ENCODE measurements at places on chromosomes 2 and 18.
A peak's percentile ranks its signal among the peaks of the same experiment; 100 is the strongest.

GRCh38 chr18:79572093-79572780 lies 107.4 kb upstream of the CTDP1 start:
- no peak for DNase-seq

DNA sequence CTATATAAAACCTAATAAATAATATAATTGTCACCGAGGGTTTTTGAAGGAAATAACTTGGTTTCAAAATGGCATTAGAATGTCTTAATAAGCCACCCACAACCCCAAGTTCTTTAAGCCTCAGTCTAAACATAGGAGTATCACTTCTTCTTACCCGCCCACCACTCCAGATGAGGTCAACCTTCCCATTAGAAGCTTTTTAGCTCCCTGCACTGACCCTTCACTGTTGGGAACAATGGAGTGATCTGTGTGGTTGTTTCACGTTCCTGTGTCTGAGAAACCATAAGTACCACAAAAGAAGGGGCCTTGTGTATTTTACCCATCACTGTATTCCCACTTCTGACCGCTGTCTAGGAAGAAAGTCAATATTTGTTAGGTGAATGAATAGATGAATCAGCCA lies 326.3 kb upstream of the ZNF521 start:
- DNase-seq, result peak; percentile 10

DNA sequence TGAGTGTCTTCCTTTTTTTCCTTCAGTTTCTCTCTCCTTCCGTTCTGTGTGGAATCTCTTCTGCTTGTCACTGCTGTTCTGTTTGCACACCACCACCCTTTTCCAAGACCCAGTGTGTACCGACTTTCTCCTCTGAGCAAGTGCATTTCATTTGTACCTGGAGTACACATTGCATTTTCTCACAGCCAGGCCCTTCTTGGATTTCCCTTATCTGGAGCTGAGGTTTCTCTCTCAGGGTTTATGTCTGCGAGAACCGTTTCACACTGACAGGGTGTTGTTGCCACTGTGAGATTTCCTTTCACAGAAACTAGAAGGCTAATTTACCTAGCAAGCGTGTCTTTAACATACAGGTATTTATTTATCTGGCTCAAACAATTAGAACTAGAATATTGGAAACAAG lies 26.2 kb downstream of the NCOA1 start:
- DNase-seq, result no peak

DNA sequence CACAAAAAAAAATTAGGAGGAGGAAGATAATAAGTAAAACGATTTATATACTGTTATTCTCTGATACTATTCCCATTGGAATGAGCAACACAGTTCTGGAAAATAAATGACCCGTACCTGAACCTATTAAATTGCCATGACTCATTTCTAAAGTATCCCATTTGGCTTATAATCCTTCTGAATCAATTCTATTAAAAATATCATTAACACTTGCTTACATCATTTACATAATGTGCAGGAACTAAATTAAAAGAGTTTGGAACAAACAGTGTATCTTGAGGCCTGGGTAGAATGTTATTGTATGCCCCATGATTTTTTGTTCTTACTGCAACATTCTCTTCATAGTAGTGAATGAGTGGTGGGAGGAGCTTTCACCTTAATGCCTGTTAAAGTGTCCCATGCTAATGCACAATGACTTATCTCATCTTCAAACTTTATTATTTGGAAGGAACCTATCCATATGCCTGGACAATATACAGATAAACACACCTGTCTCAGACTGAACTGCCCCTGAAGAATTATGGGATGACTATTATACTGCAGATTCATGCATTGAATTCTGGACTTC lies 549.9 kb upstream of the ACVR2A start:
- DNase-seq, result no peak

GRCh38 chr2:216560838-216561270 lies 62.2 kb downstream of the RPL37A start:
- DNase-seq, result no peak

DNA sequence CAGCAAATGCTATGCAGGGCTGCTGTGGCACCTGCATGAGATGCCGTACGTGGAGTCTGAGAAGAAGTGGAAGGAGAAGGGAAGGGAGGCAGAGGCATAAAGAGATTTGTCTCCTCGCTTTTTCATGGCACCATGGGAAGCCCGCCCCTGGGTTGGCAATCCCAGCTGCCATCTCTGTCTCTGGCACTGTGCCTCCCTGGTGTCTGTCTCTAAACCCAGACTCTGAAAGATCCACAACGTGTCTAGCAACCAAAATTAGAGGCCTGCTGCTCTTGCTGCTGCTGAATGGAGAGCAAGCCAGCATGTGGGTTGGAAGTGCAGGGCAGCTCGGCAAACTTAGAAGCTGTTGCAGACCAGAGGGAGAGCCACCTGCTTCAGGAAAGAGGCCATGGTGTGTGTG lies 53.1 kb downstream of the INO80C start:
- no peak for DNase-seq

- DNase-seq, result no peak
These were observed 124.1 kb downstream of the MMADHC start for GRCh38 chr2:149463328-149464002.

- no peak for DNase-seq
These were observed 761.8 kb downstream of the LRRTM4 start for GRCh38 chr2:76760367-76760704.

DNA sequence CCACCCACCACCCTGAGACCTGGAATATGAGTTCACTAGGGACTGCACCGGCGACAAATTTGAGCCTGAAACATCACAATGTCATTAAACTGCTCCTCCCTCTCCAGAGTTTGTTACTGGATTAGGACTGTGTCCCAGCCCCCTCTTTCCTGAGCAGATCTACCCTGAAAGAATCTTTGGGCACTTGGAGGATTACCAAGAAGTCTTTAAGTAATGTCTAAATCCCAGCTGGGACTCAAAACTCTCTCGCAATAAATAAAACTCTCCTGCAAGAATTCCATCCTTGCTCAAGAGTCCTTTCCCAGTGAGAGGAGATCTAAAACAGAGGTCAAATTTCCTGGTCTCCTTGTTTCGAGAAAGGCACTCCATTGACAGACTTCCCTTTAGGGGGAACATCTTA lies 20.9 kb downstream of the GKN2 start:
- no peak for DNase-seq

DNA sequence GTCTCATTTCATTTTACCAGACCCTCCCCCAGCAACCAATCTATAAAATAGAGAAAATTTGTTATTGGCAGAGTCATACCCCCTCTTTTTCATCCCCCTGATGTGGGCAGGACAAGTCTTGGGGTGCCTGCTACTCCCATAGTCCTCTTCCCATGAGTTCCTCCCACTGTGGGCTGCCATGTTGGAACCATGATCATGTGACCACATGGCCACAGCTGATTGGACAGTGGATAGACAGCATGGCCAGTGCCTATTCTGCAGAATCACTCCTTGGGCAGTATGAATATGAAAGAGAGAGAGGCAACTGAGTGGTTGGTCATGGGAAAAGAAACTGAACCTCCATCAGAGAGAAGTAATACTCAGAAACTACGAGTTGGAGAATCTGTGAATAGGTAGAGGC lies 84.9 kb downstream of the PDCL3 start:
- no peak for DNase-seq

DNA sequence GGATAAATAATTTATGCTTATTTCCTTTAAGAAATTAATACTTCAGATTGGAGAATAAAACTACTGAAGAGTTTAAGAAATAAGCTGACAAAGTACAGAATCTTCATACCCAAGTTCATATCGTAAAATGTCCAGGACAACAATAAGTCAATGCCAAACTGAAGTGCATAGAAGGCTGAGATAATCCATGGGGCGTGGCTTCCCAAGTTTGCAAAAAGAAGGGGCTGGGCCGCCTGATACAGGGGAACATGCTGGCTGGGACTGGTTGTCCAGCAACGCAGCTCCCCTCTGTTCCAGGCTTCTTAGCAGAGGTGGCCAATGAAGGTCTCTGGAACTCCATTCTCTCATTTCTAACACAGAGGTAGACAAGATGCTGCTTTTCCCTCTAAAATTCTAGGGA lies 189.5 kb upstream of the SPOPL start:
- DNase-seq, result no peak

DNA sequence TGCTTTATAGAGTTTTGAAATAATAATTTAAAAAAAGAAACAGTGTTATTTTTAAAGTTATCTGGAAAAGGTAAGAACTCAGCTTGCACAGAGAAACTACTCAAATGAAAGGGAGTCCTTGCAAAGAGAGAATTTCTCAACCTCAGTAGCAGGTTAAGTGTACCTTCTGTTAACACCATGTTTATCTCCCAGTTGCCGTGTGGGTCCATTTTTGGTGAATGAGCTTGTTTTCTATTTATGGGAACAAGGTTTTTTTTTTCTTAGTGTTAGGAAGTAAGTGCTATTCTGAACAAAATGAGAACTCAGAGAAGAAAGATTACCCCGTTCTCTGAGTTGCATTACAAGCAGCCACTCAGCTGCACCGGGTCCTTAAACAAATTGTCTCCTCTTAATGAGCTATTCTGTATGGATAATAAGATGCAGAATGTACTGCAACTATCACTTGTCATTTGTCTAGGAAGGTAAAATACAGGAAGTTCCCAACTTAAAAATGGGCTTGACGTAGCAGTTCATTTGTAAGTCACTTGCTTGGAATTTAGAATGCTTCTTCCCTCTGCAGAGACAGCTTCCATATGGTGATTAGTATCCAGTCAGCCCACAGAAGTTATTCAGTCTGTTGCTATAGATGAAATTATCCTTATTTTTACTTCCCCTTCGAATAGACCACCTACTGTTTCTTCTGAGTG lies 74.9 kb downstream of the LTBP1 start:
- no peak for DNase-seq

DNA sequence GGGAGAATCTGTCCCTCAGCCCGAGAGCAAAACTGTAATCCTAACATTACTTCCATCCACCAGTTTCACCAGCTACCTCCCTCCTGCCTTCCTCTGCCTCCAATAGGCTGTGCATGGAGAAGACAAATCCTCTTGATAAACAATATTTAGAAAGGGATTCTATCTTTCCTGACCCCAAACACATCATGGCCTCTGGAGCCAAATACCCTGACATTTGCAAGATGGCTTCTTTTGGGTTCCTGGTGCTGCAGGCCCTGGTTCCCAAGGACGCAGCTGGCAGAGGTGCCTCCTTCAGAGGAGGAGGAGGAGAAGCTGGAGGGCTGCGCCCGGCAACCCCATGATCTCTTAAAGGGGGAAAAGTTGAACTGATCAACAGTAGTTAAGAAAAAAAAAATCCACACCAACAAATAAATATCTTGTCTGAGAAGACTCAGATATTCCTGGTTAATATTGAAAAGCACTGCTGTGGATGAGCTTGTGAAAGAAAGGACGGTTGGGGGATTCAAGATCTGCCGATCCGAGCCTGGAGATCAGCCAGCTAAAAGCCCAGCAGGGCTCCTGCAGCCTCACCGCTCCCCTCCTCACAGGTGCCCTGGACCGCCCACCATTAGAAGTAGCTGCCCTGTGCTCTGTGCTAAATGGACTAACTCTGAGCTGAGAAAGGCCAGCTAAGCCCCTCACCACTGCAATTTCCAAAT lies 116.8 kb downstream of the MSH2 start:
- no peak for DNase-seq

DNA sequence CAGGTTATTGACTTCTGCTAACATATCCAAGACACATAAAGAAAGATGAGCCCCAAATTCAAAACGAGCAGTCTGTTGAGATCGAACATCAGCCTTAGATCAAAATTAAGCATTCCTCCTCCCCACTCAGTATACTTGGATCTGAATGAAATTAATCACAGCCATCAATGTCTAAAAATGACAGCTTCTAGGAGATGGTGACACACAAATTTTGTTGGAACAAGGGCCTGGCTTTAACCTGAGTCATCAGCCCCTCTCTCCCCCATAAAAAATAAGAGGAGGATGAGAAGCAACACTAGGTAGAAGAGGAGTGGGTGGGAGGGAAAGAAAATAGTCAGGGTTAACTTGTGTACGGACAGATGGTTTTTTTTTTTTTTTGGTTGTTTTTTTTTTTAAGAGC lies 223.1 kb downstream of the EXOC6B start:
- no peak for DNase-seq

- DNase-seq, result peak; percentile 18
These were observed 14.7 kb downstream of the CAPN10 start for GRCh38 chr2:240601061-240601830.

- DNase-seq, result no peak
These were observed 8.4 kb downstream of the L3MBTL4 start for GRCh38 chr18:6406075-6406909.

DNA sequence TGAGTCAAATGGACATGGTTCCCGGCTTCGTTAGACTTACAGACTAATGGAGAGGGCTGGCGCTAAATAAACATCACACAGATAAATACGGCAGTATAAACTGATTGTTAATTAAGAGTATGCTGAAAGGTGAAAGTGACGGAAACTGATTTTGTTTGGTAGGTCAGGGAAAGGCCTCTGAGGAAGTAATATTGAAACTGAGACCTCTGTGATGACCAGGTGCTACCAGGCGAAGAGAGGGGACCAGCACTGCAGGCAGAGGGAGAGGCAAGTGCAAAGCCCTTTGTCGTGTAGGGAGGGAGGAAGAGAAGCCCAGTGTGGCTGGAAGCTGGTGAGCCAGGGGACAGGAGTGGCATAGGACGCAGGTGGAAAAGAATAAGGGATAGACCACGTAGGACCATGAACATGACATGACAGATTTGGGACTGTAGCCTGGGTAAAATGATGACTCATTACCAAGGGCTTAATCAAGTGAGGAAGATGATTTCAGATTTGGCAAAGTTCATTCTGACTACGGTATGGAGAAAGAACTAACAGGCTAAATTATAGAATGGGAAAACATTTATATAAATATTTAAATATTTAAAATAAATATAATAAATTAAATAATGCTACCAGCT lies 433.1 kb downstream of the NCKAP5 start:
- no peak for DNase-seq

GRCh38 chr18:65754121-65754520 lies 3.3 kb downstream of the CDH7 start:
- no peak for DNase-seq

- DNase-seq, result peak; percentile 82
These were observed 237.6 kb downstream of the PRKCE start for GRCh38 chr2:45889053-45889452.

- DNase-seq, result no peak
These were observed 270.9 kb downstream of the ATAD2B start for GRCh38 chr2:23655934-23656596.

GRCh38 chr18:6476190-6476589 lies 61.5 kb upstream of the L3MBTL4 start:
- DNase-seq, result no peak

DNA sequence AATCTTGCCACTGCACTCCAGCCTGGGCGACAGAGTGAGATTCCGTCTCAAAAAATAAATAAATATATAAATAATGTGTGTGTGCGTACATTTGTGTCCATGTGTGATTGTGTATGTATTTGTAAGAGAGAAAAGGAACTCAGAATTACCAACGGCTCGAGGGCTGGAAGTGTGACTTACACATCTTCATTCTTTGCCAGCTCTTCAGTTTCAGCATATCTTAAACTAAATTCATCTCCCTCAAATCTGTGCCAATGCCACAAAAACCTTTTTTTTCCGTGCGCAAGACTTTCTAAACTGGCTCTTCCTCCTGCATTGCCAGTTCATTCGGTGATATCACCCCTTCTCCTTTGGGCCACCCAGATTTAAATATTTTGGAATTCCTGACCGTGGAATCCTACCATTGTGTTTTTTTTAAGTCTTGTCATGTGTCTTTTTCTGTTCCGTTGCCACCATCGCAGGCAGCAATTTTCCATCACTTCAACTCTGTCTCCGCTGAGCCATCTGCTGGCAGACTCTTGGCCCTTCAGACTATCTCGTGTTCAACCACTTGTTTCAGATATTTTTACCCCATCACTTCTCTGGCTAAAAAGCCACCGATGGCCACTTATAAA lies 77.0 kb upstream of the ZNF532 start:
- no peak for DNase-seq

All from GM20000 (cell line).